Head of caudate nucleus (tissue), 42 donors: ENCODE measurements at places on chromosomes 7 and 10.

GRCh38 chr7:115352375-115352774, 430.5 kb downstream of the MDFIC start:
- DNase-seq: no peak

GRCh38 chr10:43254199-43254730, 12.6 kb downstream of the RASGEF1A start:
- DNase-seq: peak; percentile 5

DNA sequence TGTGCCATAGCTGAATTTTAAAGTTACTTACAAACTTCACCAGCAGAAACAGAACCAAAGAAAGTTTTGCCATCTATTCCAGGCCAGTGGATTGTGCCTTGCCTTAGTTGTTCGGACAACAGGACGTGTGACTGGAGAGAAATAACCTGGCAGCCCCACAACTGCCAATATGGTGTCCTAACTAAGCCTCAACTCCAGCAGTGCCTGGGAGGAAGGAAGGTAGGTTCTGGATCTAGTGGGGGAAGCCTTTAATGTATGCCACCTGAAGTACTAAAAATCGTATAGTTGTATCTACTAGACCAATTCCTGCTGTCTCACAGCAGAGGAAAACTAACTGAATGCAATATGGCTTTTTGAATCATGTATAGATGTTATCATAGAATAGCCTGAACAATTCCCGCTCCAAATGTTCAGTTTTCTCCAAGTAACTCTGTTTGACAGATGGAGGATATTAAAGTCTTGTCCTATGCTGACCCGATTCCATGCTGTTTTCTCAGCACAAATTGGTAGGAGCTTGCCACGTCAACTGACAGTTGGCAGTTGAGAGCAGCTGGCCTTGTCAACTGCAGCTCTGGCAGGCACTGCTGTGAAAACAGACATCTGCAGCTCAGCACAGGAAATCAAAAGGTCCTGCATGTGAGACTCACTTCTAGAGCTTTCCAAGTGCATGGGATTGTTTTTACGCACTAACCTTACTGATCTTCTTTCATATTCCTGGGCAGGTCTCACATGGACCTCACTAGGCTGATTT, 84.5 kb upstream of the WNT16 start:
- DNase-seq: no peak

DNA sequence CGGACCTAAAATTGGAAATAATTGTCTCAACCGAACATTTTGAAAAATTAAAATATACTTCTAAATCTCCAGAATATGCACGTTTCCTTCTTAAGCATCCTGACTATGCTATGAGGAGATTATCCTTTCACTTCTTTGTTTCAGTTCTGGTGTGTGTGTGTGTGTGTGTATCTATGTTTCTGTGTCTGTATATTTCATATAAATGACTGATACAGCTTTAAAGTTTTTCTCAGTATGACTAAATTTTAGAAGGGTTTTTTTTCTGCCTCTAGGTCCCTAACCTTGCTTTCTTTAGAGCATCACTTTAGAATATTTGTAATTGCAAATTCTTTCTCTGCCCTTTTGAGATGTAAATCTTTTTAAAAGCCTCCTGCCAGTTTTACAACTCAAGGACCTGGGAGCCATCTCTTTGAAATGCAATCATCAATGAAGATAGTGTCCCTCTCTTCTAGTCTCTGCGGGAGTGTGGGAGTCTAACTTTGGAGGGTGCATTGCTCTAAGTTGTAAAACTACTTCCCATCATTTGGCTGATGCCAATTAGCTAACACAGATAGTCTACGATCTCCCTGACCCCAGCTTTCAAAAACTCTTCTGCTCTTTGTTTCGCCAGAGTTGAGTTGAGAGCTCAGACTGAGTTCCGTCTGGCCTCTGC, 782.0 kb upstream of the ZWINT start:
- no peak for DNase-seq

- no peak for DNase-seq
Measured at GRCh38 chr7:131188367-131189339, 139.0 kb upstream of the MKLN1 start.

DNA sequence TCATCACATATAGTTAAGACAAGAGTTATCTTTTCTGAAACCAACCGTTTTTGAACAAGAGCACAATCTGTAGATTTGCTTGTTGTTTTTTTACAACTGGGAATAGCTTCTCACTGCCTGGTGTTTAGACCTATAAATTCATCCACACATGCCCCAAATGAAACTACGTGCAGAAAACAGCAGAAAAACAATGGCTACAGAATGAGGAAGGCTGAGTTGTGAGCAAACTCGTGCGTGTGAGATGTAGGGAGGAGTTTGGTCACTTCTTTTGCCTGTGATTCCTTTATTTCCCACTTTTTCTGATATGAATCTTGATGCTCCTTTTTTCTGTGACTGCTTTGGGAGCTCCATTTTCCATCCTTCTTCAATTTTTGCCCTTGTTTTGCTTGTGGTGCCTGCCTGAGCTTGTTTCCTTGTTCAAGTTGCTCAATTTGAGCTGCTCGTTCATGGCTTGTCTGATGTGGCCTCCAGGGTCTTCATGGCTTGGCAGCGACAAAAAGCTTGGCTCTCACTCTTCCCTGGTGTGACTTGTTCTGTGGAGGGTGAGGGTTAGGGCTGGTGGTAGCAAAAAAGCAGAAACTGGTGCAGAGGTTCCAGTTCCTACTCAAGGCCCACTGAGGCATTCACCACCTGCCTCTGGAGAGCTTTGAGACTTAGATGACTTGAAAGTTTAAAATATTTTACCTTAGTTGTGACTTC, 76.9 kb downstream of the ZNF365 start:
- no peak for DNase-seq

DNA sequence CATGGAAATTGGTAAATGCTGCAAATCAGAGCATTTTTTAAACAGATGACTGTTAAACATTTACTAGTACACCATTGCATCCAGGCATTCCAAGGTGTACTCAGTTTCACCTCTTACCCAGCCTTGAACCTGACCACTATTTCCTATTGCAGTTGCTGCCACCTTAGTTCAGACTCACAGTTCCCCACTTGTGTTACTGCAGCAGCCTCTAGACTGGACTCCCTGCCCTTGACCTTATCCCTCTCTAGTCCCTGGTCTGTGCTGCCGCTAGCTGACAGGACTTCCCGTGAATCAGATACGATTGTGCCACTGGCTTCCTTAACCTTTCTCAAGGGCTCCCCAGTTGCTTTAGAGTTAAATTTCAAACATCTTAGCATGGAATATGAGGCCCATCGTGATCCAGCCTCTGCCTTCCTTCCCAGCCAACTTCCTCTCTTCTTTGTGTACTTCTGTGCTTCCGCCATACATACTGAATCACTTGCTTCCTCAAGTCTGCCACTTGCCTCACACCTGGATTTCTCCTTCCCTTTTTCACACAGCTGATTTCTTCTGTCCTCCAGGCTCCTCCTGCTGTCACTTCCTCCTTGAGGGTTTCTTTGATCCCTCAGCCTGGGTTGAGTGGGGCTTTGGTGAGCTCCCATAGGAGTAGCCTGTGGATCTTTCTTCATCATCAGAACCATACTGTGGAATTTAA, 118.7 kb upstream of the GJD4 start:
- no peak for DNase-seq
